Stimulated activated CD4-positive, alpha-beta T cell treated with anti-CD3 and anti-CD28 coated beads, TNF-alpha, amount 100 ng/mL, for 1 hour (primary cell): ENCODE measurements at places on chromosomes 12 and 14.

DNA sequence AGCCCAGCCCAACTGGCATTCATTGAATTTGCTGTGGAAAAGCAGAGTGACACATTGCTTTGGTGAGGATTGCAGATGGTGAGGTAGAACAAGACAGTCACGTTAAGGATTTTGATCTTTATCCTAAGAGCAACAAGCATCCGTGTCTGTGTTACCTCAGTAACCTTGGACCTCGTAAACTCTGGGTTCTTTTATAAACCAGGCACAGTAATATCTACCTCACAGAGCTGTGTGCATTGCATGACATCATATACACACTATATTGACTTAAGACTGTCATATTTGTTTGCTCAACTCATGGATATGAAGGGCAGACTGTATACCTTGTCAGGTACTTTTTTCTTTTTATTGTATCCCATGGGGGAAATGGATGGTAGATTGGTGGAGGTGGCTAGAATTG, 156.2 kb downstream of the ETV6 start:
- no peak for DNase-seq

GRCh38 chr14:37203423-37203822, 5.7 kb downstream of the MIPOL1 start:
- DNase-seq, result no peak

GRCh38 chr12:100593490-100593889, 20.0 kb downstream of the GAS2L3 start:
- DNase-seq, result no peak

DNA sequence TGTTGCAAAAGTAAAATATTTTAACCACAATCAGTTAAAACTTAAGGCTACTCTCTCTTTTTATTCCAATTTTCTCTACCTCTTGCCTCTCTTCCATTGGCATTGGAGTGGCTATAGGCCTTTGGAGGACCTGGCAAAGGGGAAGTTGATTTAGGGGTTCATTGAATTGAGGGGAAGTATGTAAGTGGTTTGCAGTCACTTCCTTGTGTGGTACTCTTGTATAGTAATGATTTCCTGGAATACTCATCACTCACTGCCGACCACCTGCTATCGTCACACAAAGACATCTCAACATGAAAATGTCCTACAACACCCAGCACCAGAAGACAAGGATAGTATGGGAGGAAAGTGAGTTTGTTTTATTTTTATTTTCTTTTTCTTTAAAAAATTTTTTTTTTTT, 45.7 kb upstream of the CPM start:
- DNase-seq, result no peak

DNA sequence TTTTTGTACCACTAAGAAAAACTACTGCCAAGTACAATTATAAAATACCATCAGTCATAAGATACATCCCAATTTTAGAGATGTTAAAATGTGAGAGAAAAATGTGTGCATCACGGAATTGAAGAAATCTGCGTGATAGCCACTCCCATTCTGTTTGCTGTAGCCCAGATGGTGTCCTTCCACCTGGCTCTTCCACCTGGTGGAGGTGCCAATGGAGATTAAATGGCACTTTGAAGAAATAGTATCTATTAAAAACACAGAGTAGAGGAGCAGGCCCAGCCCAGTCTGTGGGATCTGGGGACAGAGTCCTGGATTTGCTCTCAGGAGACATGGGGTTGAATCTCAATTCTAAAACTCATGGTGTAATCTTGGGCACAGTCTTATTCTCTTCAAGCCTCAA, 35.5 kb downstream of the TSPAN11 start:
- no peak for DNase-seq

GRCh38 chr12:130286741-130287440, 50.8 kb upstream of the PIWIL1 start:
- no peak for DNase-seq

GRCh38 chr14:58725226-58725625, 87.5 kb downstream of the DACT1 start:
- DNase-seq, result no peak

DNA sequence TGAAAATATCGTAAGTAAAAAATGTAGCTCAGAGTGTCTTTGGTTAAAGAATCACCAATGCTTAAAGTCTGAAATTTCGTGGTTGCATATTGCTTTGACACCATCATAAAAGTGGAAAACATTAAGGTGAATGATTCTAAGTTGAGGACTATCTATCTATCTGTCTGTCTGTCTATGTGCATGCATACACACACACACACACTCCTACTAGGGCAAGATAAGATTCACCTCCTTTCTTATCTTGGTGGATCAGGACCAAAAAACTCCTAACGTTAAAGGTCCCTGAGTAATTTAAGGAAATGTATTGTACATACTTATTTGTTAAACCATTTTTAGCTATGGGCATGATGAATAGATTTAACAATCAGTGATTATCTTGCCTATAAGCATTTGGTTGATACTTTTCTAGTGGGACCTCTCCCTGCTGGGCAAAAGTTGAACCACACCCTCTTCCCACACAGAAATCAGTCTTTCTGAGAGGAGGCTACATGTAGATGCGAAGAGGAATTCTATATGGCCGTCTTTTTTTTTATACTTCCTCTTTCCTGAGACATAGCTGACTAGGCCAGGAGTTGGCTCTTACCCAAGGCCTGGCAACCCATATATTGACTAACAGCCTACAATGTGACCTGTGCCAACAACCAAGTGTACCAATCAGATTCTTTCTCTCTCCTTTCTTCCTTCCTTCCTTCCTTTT, 19.3 kb upstream of the LLPH start:
- no peak for DNase-seq

- peak; percentile 41 for DNase-seq
Observed at GRCh38 chr12:54404061-54405004, 14.7 kb downstream of the ITGA5 start.

DNA sequence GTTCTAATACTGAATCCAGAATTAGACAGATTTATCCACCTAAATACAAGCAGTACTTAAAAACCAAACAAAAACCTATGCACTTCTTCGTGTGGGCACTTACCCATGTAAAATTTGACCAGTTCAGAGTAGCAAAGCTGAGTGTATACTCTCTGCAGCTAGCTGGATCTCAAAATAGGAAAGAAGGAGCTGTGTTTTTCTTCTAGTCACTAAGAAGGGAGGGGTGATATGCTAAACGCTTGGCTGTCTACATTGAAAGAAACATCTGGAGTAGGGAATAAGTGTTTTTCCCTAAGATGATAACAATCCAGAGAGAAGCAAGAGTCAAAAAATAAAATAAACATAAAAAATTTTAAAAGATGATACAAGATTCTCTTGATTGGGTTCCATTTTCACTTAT, 20.0 kb downstream of the RBMS2 start:
- DNase-seq, result no peak

DNA sequence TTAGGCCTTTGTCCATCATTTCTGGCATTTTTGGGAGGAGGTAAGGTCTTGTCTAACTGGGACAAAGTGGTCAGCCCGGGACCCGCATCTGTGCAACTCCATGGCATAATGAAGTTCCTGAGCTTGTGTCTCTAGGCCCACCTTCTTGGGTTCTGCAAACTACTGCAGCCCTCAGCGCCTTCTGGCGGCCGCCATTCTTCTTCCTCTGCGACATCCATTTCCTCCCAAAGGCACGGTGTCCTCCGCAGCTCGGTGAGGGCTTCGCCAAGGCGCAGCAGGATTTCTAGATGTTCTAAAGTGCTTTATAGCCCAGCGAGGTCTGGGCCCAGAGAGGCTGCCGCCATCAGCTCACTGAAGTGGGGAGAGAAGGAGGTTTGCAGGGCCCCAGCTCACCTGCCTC, 134.4 kb upstream of the OR4E1 start:
- DNase-seq, result no peak

DNA sequence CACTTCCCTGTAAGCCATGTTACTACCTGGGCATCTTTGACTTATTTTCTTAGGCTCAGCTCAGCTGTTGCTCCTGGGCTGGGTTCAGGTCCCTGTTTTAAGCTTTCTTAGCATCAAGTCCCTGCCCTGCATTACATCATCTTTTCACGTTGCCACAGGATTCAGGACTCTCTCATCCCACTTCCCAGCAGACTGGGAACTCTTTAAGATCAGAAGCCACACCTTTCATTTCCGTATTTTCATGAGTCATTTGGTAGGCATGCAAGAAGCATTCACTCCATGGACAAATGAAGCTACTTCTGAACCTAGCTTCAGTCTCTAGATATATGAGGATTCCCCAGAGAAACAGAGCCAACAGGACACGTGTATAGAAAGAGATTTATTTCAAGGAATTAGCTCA, 726.8 kb downstream of the VRK1 start:
- no peak for DNase-seq

DNA sequence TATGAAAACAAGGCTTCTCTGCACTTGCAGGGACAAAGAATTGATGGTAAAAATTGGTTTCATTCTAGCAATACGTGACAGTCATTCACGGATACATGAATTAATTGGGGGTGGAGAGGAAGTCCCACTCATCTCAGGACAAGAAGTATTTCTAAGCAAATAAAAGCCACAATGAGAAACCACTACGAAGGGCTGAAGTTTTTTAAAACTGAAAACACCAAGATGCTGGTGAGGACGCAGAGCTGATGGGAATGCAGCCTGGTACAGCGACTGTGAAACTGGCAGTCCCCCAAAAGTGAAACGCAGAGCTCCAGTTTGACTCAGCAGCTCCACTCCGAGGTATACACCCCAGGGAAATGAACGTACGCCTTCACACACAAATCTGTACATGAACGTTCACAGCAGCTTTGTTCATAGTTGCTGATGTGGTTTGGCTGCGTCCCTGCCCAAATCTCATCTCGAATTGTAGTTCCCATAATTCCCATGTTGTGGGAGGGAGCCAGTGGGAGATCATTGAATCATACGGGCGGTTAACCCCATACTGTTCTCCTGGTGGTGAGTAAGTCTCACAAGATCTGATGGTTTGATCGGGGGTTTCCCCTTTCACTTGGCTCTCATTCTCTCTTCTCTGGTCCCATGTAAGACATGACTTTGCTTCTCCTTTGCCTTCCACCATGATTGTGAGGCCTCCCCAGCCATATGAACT, 89.0 kb downstream of the SCARB1 start:
- DNase-seq, result no peak

- DNase-seq, result no peak
Observed at GRCh38 chr12:33223956-33224355, 215.7 kb downstream of the SYT10 start.

- no peak for DNase-seq
Observed at GRCh38 chr14:93962701-93963601, 13.4 kb downstream of the ASB2 start.

DNA sequence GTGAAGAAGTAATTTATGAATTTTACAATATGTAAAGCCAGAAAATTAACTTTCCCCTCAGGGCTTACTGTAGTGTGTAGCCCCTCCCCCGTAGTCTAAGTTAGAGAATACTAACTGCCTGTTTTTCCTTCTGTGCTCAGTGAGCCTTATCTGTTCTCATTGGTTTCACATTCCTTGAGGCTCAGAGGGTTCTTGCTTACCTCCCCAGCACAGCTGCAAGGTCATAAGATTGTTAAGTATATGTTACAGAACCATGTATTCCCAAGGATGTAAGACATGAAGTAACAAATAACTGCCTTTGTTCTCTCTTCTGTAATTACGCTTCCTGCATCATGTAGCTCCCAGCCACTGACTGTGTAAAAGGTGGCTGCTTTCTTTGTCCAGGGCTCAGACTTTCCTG, 1351.1 kb downstream of the TMEM121 start:
- no peak for DNase-seq

GRCh38 chr12:65123435-65124063, 2.4 kb upstream of the WIF1 start:
- DNase-seq, result no peak

GRCh38 chr12:111444925-111445725, 39.4 kb downstream of the SH2B3 start:
- DNase-seq, result peak; percentile 41

- DNase-seq, result no peak
Observed at GRCh38 chr12:44296624-44297197, 460.8 kb downstream of the TMEM117 start.

GRCh38 chr14:77103951-77104350, 5.9 kb downstream of the CIPC start:
- no peak for DNase-seq

DNA sequence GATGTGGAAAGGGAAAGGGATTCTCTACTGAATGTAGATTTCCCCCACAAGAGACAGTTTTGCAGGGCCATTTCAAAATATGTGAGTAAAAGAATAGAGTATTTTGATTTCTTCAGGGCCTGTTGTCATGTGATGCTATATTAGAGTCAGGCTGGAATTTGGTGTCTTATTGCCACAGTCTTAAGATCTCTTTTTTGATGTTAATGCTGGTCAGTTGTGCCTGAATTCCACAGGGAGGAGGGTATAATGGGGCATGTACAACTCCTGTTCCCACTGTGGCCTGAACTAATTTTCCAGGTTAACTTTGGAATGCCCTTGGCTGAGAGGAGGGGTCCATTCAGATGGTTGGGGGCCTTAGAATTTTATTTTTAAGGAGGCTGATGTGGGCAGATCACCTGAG, 111.0 kb upstream of the MAX start:
- no peak for DNase-seq

DNA sequence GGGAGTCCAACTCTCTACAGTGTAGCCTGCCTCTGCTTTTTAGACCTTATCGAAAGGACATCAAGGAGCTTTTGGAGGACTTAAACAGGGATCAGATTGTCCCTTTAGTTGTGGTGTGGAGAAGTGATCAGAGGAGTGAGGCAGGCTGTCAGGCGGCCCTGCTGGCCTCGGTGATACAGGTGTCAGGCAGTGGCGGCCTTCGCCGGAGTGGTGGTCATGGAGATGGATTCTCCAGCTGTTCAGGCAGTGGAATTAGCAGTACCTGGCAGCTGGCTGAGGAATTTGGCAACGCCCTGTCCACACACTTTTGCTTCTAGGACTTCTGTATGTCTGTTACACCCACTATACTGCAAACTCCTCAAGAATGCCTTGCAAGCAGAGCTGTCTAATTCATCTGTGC, 4.2 kb upstream of the CLMN start:
- no peak for DNase-seq

- no peak for DNase-seq
Observed at GRCh38 chr12:70271025-70271424, 27.8 kb downstream of the CNOT2 start.

DNA sequence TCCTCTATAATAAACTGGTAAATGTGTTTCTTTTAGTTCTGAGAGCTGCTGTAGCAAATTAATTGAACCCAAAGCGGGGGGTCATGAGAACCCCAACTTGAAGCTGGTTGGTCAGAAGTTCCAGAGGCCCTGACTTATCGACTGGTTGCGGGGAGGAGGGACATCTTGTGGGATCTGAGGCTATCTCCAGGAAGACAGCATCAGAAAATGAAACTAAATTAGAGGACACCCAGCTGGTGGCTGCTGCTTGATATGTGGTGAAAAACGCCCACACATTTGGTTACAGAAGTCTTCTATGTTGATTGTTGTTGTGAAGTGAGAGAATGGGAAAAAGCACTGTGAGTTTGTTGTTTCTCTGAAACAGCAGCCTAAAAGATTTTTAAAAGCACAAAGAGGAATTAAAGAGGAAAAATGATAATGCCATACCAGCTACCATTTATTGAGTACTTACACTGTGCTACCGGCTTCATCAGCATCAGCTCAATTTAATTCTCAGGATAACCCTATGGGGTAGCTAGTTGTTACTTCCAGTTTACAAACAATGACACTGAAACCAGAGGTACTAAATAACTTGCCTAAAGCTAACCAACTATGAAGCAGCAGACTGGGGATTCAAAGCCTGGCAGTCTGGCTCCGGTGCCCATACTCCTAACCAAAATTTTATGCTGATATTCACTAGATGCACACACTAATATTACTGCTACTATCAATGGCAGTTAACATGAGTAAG, 24.3 kb downstream of the DDX24 start:
- DNase-seq, result no peak

- DNase-seq, result peak; percentile 13
Observed at GRCh38 chr14:72104011-72104613, 171.9 kb downstream of the RGS6 start.

- no peak for DNase-seq
Observed at GRCh38 chr14:71824816-71825215, 107.4 kb upstream of the RGS6 start.
